ENCODE measurements at places on chromosomes 3 and 15.
A peak's percentile ranks its signal among the peaks of the same experiment; 100 is the strongest.

- no peak for DNase-seq
Observed at GRCh38 chr3:100073049-100073713, 41.1 kb downstream of the FILIP1L start.

DNA sequence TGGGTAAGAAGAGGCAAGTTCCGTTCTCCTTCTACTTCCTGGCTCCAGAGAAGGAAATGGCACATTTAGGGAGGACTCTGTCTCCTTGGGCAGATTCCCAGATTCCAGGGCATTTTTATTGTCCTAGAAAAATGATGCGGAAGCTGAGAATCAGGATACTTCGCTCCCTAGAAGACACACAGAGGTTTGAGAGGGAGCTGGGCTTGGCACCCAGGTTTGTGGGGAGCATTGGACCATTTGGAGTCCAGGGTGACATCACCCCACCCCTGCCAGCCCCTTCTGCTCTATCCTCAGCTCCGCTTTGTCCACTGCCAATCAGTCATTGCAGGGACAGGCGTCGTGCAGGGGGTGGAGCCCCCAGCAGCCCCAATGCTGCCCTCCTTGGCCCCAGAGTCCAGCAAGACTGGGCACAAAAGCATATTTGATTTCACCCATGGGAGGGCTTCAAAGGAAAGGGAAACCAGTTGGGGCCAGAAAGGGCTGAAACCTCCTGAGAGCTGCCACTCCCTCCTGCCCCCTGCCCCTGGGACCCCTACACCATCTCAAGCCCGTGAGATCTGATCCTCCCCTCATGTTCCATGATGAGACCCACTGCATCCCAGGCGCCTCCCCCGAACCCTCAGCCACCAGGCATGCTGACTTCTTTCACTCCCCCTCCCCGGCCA is 129.8 kb upstream of the MEF2A start:
- no peak for DNase-seq

DNA sequence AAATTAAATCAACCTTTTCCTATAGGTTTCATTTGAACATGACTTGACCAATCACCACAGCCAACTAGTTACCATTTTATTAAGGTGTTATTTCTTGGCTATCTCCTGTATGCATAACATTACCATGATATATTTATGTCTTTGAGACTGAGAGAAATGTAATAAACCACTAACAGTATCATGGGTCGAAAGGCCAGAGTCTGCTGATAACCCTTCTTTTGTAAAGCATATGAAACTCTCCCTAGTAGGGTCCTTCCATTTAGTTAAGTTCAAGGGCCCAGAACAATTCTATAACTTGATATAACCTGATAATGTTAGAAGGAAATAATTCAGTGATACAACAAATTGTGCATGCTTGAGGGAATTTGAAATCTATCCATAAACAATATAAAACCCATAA is 14.3 kb upstream of the DPH6 start:
- no peak for DNase-seq

DNA sequence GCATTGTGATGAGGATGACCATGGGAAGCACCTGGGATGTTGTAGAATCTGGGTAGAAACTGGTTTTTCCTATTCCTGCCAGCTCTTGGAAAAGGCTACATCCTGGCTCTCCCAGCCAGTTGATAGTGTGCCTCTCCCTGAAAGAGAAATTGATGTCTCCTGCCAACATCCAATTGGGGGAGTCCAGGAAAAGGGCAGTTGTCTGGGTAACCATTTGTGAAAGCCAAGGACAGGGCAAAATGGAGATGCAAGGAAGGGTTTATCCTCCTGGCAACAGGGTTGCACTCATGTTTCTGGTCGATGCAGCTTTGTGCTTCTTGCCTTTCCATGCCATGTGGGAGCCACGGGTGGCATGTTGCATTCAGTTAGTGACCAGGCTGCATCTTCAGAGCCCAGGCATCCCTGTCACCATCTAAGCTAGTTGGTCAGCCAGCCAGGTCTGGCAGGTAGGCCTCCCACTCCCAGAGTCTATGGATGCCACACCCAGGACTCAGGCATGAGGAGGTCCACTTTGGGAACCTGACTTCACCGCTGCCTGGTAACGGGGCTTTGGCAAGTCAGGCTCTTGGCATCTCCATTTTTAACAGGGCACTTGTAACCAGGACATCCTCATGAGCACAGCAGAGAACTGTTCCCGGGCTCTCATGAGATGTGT is 153.5 kb downstream of the DNAJB8 start:
- DNase-seq: no peak

DNA sequence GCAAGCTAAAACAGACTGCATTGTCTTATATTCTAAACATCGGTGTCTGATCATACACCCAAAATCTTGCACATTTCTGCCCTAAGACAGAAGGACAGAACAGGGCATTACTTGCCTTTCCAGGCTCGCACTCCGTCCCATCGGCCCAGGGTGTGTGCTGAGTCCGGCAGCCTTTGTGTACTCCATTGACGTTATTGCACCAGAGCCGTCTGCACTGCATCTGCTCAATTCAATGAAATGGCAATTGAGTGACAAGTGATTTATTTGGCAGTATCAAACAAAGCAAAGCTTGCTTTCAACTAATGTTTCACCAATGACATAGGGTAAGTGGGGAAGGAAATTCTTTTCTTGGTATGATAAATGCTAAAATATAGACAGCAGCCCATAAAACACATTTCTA is 40.0 kb downstream of the ADAMTS9 start:
- DNase-seq: no peak

DNA sequence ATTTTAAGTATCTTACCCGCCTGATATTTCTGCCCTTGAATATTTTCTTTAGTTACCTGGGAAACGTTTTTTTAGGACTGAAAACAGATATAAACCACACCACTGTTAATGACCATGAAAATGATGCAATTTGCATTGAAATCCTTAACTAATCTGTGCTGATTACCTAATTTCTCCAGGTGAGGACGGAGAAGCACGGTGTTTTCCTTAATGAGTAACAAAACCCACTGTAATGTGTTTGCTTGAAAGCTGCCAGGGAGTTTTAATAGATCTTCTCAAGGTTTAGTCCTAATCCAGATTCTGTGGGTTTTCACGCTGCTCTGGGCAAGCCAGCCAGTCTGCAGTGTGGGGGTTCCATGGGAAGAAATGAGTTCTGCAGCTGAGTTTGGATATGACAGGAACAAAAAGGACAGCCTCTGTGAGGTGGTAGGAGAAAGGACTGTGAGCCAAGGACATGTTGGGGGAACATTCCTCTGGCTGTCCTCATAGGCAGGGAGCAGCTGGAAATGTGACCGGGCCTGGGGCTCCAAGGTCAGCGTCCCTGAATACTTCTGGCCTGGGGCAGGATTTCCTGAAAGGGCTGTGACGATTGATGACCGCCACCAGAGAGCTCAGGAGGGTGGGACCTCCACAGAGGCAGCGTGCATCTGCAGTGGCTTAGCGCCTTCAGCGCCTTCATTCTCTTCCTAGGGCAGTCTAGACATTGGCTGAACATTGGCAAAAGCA is 18.6 kb downstream of the THSD4 start:
- no peak for DNase-seq

DNA sequence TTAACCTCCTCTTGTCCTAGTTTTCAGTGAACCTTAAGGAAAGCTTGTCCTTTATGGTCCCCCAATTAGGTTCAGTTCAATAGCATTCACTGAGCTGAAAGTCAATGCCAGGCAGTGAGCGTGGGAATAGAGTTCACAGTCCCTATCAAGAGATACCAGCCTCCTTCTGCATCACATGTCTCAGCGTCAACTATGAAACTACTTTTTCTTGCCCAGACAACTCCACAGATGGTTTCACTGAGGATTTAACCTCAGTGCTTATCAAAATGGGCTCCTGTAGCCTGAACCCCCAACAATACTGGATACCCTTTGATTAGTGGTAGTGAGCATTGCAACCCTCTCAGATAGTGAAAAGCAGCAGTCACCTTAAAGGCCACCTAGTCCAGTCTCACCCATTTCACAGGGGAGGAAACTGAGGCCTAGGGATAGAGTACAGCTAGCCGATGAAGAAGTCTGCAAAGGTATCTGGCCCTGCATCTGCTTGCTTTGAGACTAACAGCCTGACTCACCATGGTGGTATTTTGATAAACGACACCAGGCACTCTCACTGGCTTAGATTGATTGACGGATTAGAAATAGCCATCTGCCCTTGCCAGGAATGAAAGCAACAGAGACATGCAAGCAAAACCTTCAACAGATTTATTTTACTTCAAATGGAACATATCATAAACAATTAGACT is 1.6 kb upstream of the UBA3 start:
- DNase-seq: peak; percentile 37

DNA sequence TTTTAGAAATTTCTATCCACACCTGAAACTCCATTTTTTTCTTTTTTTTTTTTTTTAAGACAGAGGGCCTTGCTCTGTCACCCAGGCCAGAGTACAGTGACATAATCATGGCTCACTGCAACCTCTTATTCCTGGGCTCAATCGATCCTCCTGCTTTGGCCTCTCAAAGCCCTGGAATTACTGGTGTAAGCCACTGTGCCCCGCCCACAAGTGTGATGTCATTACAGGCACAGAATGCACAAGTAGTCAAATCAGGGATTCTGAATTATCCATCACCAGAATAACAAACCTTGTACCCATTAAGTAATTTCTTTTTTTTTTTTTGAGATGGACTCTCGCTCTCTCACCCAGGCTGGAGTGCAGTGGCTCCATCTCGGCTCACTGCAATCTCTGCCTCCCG is 1.9 kb downstream of the UQCRC1 start:
- DNase-seq: no peak

DNA sequence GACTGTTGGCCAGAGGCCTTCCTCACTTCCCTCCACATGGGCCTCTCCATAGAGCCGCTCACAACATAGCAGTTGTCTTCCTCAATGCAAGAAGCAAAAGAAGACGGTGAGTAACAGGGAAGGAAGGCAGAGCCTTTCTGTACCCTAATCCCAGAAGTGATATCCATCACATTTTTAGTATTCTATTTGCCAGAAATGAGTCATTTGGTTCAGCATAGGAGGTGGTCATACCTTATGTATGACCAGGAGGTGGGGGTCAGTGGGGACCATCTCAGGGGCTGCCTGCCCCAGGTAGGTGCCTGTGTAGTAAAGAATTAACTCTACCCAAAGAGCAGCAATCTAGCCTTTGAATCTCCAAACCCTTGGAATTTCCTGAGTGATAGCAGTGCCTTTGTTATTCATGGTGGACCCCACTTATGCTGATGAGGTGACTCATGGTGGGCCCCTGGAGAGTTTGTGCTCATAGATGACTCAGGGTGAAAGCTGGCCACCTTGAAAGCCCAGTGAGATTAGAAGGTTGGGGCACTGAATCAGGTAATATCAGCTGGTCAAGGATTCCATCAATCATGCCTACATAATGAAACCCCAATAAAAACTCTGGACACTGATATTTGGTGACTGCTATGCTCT is 323.9 kb upstream of the IGF1R start:
- DNase-seq: no peak

DNA sequence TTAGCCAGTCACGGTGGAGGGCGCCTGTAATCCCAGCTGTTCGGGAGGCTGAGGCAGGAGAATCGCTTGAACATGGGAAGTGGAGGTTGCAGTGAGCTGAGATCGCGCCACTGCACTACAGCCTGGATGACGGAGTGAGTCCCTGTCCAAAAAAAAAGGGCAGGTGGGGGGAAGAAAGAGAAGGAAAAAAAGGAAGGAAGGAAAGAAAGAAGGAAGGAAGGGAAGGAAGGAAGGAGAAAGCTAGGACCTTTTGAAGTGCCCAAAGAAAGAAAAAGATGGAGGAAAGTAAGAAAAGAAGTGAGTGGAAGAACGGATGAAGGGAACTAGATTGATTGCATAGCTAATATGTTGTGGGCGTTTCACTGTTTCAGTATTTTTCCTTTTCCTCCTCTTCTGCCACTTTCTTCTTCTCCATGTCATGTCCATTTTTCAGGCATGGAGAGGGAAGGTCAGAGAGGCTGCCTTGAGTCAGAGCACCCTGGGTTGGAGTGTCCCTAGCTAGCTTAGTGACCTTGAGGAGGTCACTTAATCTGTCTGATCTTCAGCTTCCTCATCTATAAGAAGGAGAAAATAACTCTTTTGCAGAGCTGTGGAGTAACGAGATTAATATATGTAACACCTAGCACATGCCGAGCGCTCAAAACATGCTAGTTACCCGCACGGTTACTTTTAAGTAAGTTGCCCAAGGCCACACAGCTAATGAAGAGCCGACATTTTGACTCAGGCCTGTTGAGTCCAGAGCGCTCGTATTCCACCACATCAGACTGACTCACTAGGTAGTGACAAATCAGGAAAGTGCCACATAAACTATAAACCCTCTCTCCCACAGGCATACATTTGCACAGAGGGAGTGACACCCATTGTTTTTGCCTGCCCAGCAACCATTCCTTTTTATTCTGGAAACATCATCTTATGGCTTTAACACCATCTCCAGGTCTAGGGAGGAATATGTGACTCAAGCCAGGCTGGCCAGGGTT is 42.2 kb downstream of the BHLHE40 start:
- DNase-seq: no peak

- DNase-seq: no peak
Observed at GRCh38 chr3:168467115-168467714, 371.5 kb upstream of the GOLIM4 start.

DNA sequence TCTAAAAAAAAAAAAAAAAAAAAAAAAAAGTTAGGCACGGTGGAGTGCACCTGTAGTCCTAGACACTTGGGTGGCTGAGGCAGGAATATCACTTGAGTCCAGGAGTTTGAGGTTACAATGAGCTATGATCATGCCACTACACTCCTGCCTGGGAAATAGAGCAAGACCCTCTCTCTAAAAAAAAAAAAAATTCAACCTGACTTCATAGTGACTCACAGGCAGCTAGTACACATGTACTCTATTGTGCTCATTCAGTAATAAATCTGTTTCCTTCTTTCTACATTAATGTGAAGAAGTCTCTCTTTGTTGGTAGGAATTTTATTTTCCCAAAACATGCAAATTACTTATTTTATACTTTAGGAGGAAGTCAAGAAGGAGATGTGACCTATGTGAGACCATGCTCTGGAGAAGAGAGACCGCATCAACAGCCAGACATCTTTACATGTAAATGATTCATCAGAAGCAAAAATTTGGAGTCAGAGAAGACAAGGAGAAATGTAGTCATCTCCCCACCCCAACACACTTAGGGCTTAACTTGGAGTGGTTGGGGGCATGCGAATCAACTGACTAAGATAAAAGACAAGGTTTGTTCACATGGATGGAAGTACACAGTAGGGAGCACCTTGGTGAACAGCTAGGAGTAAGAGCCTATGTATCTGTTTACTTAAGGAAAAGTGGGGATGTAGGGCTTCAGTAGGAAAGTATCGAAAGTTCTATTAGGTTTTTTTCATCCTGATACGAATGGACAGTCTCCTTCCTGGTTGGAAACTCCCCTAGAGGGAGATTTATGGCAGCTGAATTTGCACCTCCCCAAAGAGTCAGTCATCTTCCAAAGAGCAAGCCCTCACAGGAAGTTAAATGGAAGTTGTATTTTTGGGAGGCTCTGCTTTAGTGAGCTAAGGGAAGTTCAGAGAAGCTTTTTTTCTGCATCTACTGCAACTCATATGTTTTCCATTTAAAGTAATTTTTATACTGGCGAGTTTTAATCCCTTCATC is 23.0 kb upstream of the NMD3 start:
- no peak for DNase-seq

DNA sequence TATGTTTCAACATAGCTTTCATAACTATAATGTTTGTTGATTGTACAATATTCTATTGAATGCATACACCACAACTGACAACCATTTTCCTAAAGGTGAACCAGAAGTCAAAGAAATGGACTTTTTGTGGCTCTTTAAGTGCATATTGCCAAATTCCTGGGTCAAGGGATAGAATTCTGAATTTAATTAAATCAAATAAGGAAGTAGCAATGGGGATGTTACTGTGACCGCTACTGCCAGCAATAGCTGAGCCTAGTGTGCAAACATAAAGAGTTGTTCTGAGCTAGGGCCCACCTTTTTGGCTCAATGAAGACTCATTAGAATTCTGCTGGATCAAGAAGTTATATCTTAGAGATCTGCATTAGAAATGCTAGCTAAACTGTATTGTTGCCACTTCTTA is 17.3 kb upstream of the KBTBD8 start:
- DNase-seq: no peak

Measured in CD4-positive, alpha-beta T cell treated with Interleukin-2 at 100 ng/mL for 4 hours (primary cell).